ENCODE measurements at places on chromosomes 3 and 15.

- no peak for DNase-seq
These were observed 31.5 kb downstream of the SEC22C start for GRCh38 chr3:42550250-42550649.

DNA sequence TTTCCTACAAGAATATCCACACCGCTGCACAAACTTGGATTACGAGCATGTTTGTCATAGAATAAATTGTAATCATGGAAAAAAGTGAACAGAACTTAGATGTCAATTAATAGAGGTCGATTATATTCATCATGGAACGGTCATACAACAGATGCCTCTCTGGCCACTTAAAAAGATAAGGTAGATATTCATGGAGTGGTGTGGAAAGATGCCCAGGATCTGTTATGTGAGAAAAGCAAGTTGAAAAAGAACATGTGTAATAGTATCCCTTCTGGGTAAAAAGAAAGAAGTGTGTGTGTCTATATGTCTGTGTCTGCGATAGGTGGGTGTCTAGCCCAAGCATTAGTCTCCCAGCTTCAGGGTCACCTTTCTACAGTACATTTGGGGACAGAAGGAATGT lies 113.3 kb downstream of the ANP32A start:
- DNase-seq = no peak

DNA sequence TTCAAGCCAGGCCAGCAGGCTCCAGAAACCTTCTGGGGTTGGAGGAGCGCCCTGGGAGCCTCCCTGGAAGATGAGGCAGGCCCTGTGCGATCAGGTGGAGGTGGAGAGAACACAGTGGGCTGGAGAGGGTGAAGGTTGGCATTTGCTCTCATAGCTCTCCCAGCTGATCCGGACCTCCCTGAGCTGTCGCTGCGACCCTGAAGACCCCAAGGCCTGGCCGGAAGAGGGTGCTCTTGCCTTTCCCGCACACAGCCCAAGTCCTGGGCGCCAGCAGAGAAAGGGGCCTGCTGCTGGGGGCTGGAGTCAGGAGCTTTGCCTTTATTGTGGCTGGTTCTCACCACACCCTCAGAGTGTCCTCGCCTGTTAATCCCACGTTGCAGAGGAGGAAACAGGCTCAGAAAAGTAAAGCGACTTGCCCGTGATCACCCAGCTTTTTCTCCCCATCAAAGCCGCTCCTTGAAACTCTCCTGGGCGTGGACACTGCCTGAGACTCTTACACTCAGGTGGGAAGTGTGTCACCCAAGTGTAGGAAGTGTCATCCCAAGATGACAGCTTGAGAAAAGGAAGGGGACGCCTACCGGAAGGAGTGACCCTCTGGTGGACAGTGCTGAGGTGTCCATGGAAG lies 8.6 kb upstream of the RPL29 start:
- no peak for DNase-seq

GRCh38 chr3:150497956-150498355 lies 48.3 kb downstream of the SERP1 start:
- DNase-seq = no peak

DNA sequence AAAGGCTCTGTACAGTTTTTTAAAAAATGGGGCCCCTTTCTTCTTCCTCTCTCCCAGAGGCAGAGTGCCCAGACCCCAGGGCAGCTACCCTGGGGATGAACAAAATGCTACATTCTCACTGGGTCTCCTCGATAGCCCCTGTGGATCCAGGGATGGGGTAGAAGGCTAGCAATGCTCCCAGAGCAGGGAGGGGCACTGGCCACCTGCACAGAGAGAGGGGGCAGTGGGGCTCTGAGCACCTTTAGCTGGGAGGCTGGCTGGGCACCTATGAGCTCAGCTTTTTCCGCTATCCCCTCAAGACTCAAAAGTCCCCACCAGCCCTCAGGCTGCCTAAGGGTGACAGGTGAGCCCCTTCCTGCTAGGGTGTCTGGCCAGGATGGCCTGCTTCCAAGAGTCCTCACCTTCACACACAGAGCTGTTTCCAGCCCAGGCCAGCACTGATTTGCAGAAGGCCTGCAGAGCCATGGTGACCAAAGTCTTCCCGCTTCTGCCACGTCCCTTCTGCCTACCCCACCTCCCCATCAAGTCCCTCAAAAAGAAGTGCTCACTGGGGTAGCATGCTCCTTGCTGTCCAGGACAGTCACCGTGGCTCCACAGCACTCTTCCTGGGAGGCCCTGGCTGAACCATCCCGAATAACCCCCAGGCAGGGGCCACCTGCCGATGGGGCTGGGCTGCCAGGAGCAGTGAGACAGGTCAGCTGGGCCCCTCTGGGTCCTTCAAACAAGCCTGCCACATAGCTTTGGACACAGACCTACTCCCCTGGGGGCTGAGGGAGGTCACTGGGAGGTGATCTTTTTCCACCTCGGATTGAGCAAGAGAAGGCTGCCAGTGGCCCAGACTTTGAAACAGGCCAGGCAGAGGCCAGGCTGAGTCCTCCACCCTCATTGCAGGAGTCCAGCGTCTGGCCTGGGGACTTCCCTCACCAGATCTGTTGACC lies 20.4 kb downstream of the BMF start:
- no peak for DNase-seq

DNA sequence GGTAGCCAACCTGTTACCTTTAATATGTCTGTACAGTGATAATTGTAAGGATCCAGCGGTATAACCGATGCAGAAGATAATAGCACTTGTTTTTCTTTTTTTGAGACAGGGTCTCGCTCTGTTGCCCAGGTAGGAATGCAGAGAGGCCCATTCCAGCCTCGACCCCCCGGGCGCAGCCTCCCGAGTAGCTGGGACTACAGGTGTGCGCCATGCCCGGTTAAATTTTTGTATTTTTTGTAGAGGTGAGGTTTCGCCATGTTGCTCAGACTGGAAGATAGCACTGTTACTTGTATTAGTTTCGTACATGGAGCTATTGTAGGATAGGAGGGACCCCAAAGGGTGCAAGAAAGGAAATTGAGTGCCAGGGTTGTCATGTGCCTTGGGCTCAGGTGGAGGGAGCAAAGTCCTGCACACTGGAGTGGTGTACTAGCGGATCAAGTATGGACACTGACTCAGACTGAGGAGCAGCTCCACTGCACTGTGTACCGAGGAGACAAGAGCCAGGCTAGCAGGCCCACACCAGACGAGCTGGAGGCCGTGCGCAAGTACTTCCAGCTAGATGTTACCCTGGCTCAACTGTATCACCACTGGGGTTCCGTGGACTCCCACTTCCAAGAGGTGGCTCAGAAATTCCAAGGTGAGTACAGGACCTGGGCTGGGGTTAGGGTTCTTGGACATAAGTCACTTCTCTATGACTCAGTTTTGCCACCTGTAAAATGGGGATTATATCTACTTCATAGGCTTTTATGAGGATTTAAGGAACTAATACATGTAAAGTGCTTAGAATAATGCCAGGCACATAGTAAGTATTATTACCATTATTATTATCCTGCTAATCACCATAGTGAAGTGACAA lies 1.0 kb downstream of the OGG1 start:
- no peak for DNase-seq

- no peak for DNase-seq
These were observed 21.9 kb downstream of the PLCL2 start for GRCh38 chr3:16906682-16907081.

DNA sequence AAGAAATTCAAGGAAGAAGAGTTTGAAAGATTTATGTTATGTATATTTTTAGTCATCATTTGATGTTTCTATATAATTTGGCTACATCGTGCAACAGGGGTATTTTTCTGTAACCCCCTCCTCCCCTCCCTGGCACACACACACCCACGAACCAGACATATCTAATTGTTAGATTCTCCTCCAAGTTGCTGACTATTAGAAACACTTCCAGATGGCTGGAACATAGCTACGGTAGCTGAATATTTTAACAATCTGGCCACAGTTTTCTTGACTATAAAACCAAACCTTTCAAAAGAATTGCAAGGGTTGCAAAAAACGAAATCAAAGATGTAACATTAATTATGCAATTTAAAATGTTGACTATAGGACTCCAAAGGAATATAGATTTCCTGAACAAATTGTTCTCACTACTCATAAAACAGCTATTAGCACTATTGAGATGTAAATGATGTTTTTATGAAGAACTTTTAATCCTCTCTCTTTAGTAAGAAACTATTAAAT lies 154.4 kb downstream of the CHL1 start:
- DNase-seq = no peak

DNA sequence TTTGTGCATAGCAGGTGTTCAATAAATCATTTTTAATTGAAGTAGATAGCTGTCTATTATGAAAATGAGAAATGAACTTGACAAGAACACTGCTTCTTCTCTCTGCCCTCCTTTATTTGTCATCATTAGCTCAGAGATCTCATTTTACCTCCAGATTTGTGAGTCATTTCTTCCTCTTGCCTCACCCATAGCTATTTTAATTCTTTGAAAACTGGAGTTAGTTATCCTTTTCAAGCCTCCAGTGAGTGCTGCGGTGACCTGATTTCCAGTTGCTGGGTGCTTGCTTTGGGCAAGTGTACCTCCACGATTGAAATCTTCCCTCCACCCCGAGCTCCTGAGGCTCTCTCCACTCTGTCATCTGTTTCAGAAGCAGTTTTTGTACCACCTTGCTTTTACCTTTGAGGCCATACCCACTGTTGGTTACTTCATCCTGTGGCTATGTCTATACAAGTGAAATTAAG lies 114.6 kb downstream of the NFKBIZ start:
- peak; percentile 14 for DNase-seq

GRCh38 chr3:159948429-159949144 lies 40.0 kb upstream of the IL12A start:
- DNase-seq = no peak

- DNase-seq = no peak
These were observed 62.7 kb downstream of the ADAMTSL3 start for GRCh38 chr15:83716605-83717004.
